ENCODE measurements at places on chromosomes 4 and X.

- DNase-seq: no peak
Measured at GRCh38 chrX:18664947-18665346, 7.0 kb downstream of the RS1 start.

DNA sequence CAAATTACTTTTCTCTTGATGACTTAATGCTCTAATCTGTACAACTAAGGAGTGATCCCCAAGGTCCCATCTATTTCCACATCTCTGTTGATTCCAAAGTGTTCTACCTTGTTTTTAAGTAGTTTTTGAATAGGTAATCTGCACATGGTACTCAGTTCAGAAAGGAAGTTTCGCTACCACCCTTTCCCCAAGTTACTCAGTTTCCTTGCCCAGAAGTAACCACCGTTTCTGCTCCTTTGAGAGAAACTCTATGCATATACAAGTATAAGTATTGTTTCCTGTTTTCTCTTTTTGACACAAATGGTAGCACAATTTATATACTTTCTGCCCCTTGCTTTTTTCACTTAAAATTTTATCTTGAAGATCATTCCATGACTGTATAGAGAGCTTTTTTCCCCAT lies 18.1 kb downstream of the TMEM154 start:
- DNase-seq: no peak

- DNase-seq: peak; percentile 34
Measured at GRCh38 chrX:129606918-129607317, 47.8 kb downstream of the APLN start.

DNA sequence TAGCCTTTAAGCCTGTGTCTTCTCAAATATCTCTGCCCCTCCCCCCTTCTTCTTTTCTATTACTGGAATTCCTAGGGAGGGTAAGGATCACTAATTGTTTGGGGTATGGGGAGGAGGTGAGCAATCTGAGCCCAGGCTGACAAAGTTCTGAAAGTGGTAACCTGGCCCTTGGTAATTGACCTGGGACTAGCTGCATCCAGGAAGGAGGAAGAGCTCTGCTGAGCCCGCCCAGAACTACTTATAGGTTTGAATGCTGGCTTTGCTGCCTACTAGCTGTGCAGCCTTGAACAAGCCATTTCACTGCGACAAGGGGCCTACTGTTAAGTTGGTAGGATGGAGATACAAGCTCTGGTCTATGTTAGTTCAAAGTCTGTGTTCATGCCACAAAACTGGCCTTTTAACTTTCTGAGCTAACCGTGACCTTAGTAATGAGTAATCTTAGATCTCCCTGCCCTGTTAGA lies 37.8 kb downstream of the DGKK start:
- no peak for DNase-seq

- DNase-seq: no peak
Measured at GRCh38 chrX:9207142-9207541, 173.2 kb upstream of the FAM9B start.

DNA sequence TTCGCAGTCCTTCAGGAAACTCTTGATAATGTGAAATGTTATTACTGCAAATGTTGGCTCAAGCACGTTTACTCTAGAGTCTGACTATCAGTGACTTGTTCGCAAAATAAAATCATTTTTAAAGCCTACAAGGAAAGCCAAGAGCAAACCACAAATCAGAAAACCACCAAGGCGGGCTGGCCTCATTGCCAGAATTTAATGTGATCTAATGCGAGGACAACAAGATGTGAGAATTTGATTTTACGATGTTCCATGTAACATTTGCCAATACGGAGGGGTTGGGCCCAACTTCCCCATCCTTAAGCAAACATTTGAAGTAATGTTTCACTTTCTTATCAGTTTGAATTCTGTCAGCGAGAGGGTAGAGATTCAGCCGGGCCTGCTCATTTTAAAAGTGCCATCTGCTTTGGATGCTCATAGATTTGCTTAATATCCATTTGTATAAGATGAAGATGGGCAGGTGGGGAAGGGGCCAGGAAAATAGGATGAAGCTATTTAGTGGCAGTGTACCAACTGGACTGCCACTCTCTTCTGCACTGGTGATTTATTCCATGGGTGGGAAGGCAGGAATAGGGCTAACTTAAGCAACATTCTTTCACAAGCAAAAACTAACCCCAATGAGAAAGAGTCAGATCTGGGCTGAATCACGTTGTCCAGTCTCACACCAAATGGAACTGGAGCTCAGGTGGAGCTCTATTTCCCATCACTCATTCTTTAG lies 225.3 kb downstream of the ANAPC10 start:
- DNase-seq: no peak

DNA sequence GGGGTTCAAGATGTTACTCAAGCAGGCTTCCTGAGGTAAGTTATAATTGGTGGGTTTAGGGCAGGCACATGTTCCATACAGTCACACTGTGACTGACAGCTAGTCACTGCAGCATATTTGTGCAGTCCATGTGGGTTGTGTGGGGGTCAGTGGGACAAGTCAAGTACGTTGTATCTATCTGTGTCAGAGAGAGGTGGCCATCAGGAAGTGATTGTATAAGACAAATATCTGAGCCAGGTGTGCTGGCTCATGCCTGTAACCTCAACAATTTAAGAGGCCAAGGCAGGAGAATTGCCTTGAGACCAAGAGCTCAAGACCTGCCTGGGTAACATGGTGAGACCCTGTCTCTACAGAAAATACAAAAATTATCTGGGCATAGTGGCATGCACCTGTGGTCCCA lies 509.3 kb downstream of the CENPC start:
- DNase-seq: no peak

GRCh38 chr4:78325271-78326157 lies 226.1 kb upstream of the ANXA3 start:
- DNase-seq: peak; percentile 37

- DNase-seq: peak; percentile 84
Measured at GRCh38 chrX:136768469-136769084, 12.2 kb downstream of the ARHGEF6 start.

DNA sequence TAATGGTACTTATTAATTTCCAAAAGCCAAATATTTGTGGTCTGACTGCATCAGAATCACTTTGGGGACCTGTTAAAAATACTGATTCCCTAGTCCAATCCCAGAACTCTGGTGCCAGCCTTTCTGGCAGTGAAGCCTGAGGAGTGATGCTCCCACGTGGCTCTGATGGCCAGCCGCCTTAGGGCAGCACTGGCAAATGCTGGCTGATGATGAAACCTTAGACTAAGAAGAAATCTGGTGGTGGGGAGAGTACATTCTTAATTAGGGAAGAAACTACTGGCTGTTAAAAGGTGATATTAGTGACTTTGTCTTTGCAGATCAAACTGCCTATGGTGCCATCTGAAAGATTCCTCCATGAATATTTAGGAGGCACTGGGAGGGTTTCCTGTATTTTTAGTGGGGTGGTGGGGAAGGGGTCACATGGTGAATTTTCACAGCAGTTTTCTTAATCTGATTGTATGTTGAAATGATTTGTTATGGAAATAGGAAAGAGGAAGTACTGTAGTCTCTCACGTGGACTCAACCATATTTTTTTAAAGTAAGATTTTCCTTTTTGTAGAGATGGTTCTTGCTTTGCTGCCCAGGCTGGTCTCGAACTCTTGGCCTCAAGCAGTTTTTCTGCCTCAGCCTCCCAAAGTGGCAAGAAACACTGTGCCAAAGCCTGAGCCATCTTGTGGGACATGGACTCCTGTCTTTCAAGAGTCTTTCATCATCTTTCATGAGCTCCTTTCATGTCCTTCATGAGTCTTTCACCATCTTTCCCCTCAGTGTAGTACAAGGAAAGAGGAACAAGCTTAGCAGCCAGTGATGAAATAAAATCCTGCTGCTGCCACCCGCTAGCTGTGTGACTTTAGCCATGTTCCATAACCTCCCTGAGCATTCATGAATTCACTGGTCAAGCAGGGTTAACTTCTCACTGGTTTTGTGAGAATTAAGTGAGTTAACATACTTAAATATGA lies 90.8 kb downstream of the ZNF330 start:
- DNase-seq: no peak

GRCh38 chrX:112218388-112218787 lies 135.8 kb upstream of the TRPC5 start:
- DNase-seq: no peak

GRCh38 chrX:69177511-69178162 lies 12.4 kb upstream of the PJA1 start:
- no peak for DNase-seq

DNA sequence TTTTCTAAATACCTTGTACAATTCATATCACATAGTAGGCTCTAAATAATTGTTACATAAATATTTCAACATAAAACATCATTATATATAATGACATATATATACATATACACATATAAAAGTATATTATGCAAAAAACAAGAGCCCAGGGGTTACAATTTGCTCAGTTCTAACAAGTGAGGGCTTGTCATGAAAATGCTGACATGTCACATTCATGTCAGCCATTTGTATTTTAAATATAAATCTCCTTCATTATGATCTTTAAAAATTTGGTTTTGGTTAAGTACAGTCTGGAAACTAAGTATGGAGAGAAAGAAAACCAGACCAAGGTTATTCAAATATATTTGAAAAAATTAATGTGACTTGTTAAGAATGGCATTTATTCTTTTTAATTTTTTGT lies 2745.4 kb downstream of the PCDH7 start:
- DNase-seq: no peak

GRCh38 chr4:135240796-135241195 lies 1039.2 kb upstream of the PABPC4L start:
- DNase-seq: peak; percentile 41

DNA sequence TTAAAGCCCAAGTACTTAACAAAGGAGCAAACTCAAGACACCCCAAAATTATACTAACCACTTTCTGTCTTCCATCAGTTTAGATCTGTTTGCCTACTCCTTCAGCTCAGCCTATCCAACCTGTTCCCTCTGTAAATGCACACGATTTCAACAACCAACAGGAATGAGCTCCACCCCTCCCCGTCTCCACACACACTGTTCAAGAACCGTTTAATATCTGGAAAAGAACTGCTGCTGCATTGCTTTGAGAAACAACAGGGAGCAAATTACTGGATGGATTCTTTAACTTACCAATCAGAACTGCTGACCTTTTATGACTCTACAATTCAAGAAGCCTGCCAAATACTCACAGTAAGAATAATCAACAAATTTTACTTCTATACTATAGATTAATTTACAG lies 87.0 kb downstream of the FBXW7 start:
- DNase-seq: no peak

GRCh38 chr4:5785806-5786680 lies 75.0 kb downstream of the EVC start:
- DNase-seq: no peak

DNA sequence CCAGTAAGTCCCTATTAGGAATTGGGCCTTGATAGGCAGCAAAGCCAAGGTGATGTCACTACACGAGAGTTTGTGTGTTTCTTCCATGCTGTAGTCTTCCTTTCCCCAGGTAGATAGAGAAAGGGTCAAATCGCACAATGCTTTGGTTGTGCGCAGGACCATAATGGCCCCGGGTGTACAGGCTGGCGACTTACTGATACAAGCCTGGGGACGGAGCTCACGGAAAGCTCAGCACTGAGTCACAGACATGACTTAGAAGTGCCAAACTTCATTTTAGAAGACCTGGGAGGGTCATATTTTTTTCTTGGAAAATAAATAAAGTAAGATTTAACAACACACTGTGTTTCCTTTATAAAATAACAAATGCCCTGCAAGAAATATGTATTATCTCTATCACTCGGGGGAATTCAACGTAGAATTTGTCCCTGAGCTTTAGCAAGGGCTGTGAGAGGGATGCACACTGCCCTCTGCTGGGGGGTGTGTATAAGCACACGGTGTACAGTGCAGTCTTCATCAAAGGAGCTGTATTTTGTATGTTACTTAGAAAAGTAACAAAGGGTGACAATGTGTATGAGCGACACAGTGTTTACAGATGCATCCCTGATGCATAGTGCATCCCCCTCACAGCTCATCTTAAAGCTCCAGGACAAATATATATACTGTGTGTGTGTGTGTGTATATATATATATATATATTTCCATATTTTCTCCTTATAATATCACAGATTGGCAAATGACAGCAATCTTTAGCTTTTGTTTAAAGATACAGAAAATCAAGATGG lies 254.5 kb upstream of the VEGFC start:
- DNase-seq: peak; percentile 79

GRCh38 chrX:22357621-22358020 lies 84.9 kb downstream of the CBLL2 start:
- DNase-seq: no peak

GRCh38 chr4:15376594-15376993 lies 51.2 kb upstream of the C1QTNF7 start:
- peak; percentile 56 for DNase-seq

DNA sequence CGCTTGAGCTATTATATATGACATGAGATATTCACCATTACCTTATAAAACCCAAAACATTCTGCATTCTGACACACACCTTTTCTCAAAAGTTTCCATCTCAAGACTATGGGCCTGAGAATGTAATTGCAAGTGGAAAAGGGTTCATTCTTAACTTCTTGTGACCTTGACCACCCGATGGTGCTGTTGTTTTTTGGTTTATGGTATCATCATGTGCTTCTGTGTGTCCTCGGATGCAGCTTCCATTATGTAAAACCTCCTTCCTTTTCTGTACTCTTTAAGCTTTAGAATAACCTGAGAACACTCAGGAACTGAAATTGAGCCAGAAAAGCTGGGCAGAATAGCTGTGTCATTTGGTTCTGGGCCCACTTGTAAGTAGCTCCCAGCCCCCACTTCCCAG lies 16.2 kb upstream of the PUDP start:
- DNase-seq: no peak

- DNase-seq: no peak
Measured at GRCh38 chrX:125288343-125288742, 31.3 kb upstream of the TEX13C start.

GRCh38 chr4:150938873-150939499 lies 76.1 kb downstream of the LRBA start:
- no peak for DNase-seq

DNA sequence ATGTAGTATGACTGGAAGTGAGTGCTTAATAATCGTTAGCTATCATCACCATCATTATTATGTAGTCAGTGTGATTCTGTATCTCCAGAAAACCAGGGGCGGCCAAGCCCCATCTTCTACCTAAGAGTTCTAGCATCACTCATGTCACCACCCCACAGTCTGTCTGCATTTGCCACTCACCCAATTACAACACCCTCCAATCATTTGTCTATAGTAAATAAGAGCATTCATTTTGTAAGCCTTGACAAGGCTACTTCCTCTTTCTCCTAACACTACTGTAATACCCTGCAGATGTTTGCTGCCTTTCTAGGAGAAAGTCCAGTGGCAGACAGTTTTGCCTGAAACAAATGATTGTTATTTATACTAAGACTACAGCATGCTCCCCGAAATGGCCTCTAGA lies 15.8 kb upstream of the IL21 start:
- no peak for DNase-seq

- no peak for DNase-seq
Measured at GRCh38 chrX:50996930-50997329, 86.4 kb downstream of the BMP15 start.

- no peak for DNase-seq
Measured at GRCh38 chrX:20159797-20160385, 18.3 kb upstream of the EIF1AX start.
